ENCODE measurements at places on chromosomes 1 and 21. TPM values are rescaled to one million over a fixed set of nuclear protein-coding genes. Genes with fewer than 3 reads are reported as not detected.

- DNase-seq = no peak
- H3K4me3 ChIP-seq = no peak overlapping the region
- no peaks in the 10 kb centered on the region for H3K36me3 ChIP-seq
Measured at GRCh38 chr1:185732951-185733350, 1.2 kb upstream of the HMCN1 start.

GRCh38 chr21:30408782-30409494, 13.1 kb downstream of the KRTAP13-1 start:
- no peaks in the 10 kb centered on the region for H3K4me1 ChIP-seq
- no peak overlapping the region for H3K27ac ChIP-seq
- H3K27me3 ChIP-seq = no peaks in the 10 kb centered on the region
- H3K4me3 ChIP-seq = no peak overlapping the region
- peak; percentile 49 for DNase-seq
- H3K36me3 ChIP-seq = no peaks in the 10 kb centered on the region

DNA sequence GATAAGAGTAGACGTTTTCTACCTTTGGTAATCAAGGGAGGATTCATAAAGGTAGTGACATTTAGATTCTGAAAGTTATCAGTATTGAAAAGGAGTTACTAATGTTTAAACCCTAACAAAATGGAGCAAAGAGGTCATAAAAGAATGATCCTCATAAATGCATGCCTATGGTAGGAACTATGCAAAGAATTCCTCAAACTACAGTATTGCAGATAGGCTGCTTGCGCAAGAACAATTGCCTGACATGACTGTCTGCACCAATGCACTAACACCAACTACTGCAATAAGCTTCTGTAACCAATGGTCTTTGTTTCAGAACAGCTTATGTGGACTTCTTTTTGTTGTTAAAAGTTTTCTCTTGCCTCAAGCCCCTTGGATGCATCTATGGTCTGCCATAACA, 597.3 kb upstream of the ADGRL4 start:
- no peaks in the 10 kb centered on the region for H3K27me3 ChIP-seq
- no peaks in the 10 kb centered on the region for H3K36me3 ChIP-seq
- DNase-seq = peak; percentile 48
- H3K27ac ChIP-seq = no peak overlapping the region
- no peaks in the 10 kb centered on the region for H3K4me1 ChIP-seq

GRCh38 chr1:174982971-174983689, 16.6 kb upstream of the CACYBP start:
- DNase-seq = peak; percentile 69
- H3K4me3 ChIP-seq = no peak overlapping the region
- no peaks in the 10 kb centered on the region for H3K4me1 ChIP-seq
- no peak overlapping the region for H3K27ac ChIP-seq
- H3K27me3 ChIP-seq = no peaks in the 10 kb centered on the region

- DNase-seq = peak; percentile 13
- H3K4me3 ChIP-seq = no peak overlapping the region
- no peaks in the 10 kb centered on the region for H3K27me3 ChIP-seq
- peaks cover 15% of the 10 kb centered on the region for H3K4me1 ChIP-seq
- no peak overlapping the region for H3K27ac ChIP-seq
- no peaks in the 10 kb centered on the region for H3K36me3 ChIP-seq
Measured at GRCh38 chr1:119771016-119771415, 2.3 kb upstream of the HMGCS2 start.

- no peaks in the 10 kb centered on the region for H3K36me3 ChIP-seq
- H3K4me3 ChIP-seq = no peak overlapping the region
- DNase-seq = no peak
- H3K27me3 ChIP-seq = no peaks in the 10 kb centered on the region
Measured at GRCh38 chr1:82395440-82395839, 594.7 kb downstream of the ADGRL2 start.

The AMIGO1 gene
- 2.7 TPM for total RNA-seq
